ENCODE measurements at places on chromosomes 2 and 18. TPM values are rescaled to one million over a fixed set of nuclear protein-coding genes. Genes with fewer than 3 reads are reported as not detected.

The SFT2D3 gene
- total RNA-seq: 11.6 TPM

GRCh38 chr2:26567534-26567933 lies 73.6 kb downstream of the CIB4 start:
- DNase-seq: no peak

DNA sequence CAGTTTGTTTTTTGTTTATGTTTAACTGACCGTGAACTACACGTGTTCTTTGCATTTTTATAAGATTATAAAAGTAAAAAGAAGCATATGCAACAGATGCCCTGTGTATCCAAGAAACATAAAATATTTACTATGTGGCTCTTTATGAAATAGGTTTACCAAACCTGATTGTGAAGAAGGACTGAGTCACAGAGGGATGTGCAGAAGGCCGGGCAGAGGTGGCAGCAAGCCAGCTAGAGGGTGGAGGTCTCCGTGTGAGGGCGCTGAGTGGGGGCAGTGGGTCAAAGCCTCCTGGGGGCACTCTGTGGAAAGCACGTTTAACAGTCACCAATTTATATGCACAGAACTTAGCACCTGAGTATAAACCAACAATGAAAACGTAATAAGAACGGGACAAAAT lies 97.2 kb downstream of the TMEM18 start:
- DNase-seq: peak; percentile 3

The E2F6 gene
- 13.2 TPM for total RNA-seq

GRCh38 chr18:31626409-31626808 lies 34.7 kb downstream of the TTR start:
- DNase-seq: no peak

- no peak for DNase-seq
Observed at GRCh38 chr18:79941473-79942119, 9.9 kb downstream of the SLC66A2 start.
